ENCODE measurements at places on chromosomes 7 and 10.

- no peak overlapping the region for H3K27ac ChIP-seq
- H3K4me3 ChIP-seq: no peak overlapping the region
These were observed 8.9 kb upstream of the TRIM8 start for GRCh38 chr10:102635377-102635776.

- no peaks in the 10 kb centered on the region for H3K36me3 ChIP-seq
- no peaks in the 10 kb centered on the region for H3K4me1 ChIP-seq
- DNase-seq: no peak
- H3K27ac ChIP-seq: no peak overlapping the region
- no peak overlapping the region for H3K4me3 ChIP-seq
- no peaks in the 10 kb centered on the region for H3K27me3 ChIP-seq
These were observed 373.6 kb downstream of the CDC14C start for GRCh38 chr7:49297958-49298357.

DNA sequence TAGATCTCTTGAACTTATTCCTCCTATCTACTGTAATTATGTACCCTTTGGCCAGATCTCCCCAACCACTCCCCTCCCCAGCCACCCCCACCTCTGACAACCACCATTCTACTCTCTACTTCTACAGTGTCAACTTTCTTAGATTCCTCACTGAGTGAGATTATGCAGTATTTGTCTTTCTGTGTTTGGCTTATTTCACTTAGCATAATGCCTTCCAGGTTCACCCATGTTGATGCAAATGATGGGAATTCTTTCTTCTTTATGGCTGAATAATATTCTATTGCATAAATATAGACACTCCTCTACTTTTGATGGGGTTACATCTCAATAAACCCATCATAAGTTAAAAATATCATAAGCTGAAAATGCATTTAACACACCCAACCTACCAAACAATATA, 21.3 kb upstream of the HNRNPH3 start:
- H3K36me3 ChIP-seq: no peaks in the 10 kb centered on the region
- no peaks in the 10 kb centered on the region for H3K27me3 ChIP-seq
- no peak for DNase-seq
- no peak overlapping the region for H3K27ac ChIP-seq

GRCh38 chr7:31114593-31115343, 62.7 kb downstream of the ADCYAP1R1 start:
- no peaks in the 10 kb centered on the region for H3K27me3 ChIP-seq
- no peak overlapping the region for H3K27ac ChIP-seq
- no peaks in the 10 kb centered on the region for H3K4me1 ChIP-seq
- no peaks in the 10 kb centered on the region for H3K36me3 ChIP-seq
- peak; percentile 47 for DNase-seq

DNA sequence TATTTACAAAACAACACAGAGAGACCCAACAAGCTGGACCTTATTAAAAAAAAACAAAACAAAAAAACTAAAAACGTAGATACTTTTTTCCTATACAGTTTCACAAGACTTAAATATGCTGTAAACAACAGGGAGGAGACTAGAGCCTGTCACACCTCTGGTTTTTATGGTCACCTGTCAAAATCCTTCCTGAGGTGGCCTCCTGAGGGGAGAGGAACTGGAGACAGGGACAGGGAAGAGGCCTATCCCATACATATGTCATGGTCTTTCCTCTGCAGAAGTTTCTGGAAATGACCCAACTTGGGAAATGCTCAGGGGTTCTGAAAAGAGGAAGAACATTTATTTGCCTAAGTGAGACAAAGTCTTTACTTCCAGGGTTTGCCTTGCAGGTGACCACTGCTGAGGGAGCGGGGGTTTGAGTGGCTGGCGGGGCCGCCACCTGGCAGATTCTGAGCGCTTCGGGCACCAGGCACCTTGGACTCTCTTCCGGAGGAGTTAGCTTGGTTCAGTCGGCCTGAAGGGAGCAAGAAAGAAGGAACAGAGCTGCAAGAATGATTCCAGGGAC, 18.3 kb downstream of the CPA1 start:
- no peaks in the 10 kb centered on the region for H3K36me3 ChIP-seq
- H3K4me3 ChIP-seq: no peak overlapping the region
- no peaks in the 10 kb centered on the region for H3K27me3 ChIP-seq

- H3K4me3 ChIP-seq: no peak overlapping the region
- no peak for DNase-seq
- no peaks in the 10 kb centered on the region for H3K36me3 ChIP-seq
- H3K27me3 ChIP-seq: no peaks in the 10 kb centered on the region
These were observed 223.2 kb downstream of the SH2D4B start for GRCh38 chr10:80760914-80761371.

- no peaks in the 10 kb centered on the region for H3K27me3 ChIP-seq
- H3K27ac ChIP-seq: no peak overlapping the region
- no peak for DNase-seq
- H3K4me3 ChIP-seq: no peak overlapping the region
These were observed 243.6 kb downstream of the FOXP2 start for GRCh38 chr7:114658216-114658615.

GRCh38 chr10:2791774-2792443, 275.4 kb upstream of the PFKP start:
- no peaks in the 10 kb centered on the region for H3K36me3 ChIP-seq
- H3K4me1 ChIP-seq: no peaks in the 10 kb centered on the region
- no peaks in the 10 kb centered on the region for H3K27me3 ChIP-seq
- no peak overlapping the region for H3K27ac ChIP-seq

DNA sequence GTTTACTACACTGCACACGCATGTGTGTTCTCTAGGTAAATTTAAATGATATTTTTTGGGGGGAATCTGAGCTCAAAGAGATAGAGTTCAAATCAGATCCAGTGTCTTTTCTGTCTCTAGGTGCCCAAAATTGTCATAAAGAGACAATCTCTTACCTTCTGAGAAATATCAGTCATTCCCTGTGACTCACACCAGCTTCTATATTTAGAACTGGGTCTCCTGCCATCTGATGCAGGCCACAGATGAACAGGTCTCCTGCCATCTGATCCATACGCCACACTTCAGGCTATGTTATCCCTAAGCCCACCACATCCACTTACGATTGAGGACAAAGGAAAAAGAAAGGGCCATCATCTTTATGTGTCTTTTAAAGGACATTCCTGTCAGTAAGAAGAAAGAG, 136.3 kb upstream of the LAMB4 start:
- H3K27ac ChIP-seq: no peak overlapping the region
- no peak overlapping the region for H3K4me3 ChIP-seq
- no peaks in the 10 kb centered on the region for H3K27me3 ChIP-seq
- H3K36me3 ChIP-seq: no peaks in the 10 kb centered on the region

DNA sequence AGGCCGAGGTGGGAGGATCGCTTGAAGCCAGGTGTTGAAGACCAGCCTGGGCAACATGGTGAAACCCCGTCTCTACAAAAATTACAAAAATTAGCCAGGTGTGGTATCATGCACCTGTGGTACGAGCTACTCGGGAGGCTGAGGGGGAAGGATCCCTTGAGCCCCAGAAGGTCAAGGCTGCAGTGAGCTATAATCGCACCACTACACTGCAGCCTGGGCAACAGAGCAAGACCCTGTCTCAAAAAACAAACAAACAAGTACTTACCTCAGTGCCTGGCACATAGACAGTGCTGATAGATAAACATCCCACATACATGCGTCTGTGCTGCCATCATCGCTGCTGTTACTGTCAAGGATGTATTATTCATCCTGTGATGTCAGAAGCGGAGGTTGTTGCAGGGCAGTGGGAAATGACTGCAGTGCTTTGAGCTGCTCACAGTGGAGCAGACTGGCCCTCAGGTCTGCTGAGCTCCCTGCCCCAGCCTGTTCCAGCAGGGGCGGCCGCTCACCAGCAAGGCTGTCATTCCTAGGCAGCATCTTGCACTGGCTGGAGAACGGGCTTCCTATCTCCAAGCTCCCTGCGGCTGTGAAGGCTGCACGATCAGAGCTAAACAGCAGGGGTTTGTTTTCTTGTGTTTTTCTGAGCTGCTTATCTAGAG, 18.6 kb downstream of the FOXK1 start:
- no peak for DNase-seq
- H3K36me3 ChIP-seq: no peaks in the 10 kb centered on the region
- no peak overlapping the region for H3K27ac ChIP-seq
- no peaks in the 10 kb centered on the region for H3K27me3 ChIP-seq
- H3K4me3 ChIP-seq: no peak overlapping the region

DNA sequence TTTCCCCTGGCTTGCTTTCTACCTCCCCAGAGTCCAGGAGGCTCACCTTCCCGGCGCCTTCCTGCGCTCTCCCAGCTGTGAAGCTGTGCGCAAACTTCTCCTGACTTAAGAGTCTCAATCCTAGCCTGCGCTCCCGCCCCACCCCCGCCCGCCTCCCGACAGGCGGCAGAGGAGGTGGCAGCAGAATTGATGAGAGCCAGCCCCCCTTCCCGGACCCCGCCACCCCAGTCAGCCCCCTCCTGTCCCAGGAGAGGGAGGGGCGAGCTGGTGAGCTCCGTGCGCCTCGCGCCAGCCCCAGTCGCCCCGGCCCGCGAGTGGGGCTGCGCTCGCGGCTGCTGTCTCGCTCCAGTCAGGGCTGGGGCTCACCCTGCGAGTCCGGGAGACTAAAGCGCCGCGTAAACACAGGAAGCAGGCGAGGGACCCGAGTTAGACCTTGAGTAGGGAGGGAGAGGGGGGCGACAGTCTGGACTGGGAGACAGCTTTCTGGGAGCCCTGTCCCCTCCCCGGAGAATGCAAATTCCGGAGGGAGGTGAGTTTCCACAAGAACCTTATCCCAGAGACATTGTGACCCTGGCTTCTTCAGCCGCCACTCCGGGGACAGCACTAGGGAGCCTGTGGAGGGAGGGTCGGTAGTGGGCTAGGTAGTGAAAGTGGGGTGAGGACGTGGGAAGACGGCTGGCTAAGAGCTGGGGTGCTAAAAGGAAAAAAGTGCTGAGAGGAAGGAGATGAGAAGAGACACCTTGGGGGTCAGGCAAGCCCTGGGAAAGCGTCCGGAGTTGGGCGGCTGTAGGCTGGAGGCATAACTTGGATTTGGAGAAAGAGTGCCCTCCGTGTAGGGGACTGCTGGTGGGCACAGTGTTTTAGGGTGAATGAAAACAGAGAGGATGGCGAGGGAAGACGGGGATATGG, at the start of gene CALCR:
TSS of gene CALCR (minus strand) at position 79 of the 909 bp plus-strand sequence. CDS start 87,743 bp downstream, outside the sequence.
- no peaks in the 10 kb centered on the region for H3K36me3 ChIP-seq
- no peaks in the 10 kb centered on the region for H3K27me3 ChIP-seq
- H3K4me1 ChIP-seq: no peaks in the 10 kb centered on the region
- H3K27ac ChIP-seq: no peak within 1 kb of the TSS

DNA sequence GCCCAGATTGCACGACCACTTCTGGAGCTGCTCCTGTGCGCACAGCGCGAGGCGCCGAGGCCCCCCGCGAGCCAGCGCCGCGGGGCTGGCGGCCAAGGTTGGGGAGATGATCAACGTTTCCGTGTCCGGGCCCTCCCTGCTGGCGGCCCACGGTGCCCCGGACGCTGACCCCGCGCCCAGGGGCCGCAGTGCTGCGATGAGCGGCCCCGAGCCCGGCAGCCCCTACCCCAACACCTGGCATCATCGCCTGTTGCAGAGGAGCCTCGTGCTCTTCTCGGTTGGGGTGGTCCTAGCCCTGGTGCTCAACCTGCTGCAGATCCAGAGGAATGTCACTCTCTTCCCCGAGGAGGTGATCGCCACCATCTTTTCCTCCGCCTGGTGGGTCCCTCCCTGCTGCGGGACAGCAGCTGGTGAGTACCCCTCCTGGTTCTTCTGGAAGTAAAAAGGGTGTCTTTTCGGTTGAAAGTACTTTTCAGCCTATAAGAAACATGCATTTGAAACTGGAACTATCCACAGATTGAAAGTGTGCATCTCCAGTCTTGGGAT, 683 bp downstream of the INSIG1 start:
- peak overlapping the region; percentile 95 for H3K27ac ChIP-seq
- no peaks in the 10 kb centered on the region for H3K27me3 ChIP-seq
- H3K4me3 ChIP-seq: peak overlapping the region; percentile 67
- H3K4me1 ChIP-seq: peaks cover 42% of the 10 kb centered on the region
- H3K36me3 ChIP-seq: peaks cover 3% of the 10 kb centered on the region

- H3K4me1 ChIP-seq: peaks cover 15% of the 10 kb centered on the region
- no peaks in the 10 kb centered on the region for H3K27me3 ChIP-seq
- no peak overlapping the region for H3K4me3 ChIP-seq
These were observed 32.5 kb downstream of the BNIP3 start for GRCh38 chr10:131949041-131949862.

DNA sequence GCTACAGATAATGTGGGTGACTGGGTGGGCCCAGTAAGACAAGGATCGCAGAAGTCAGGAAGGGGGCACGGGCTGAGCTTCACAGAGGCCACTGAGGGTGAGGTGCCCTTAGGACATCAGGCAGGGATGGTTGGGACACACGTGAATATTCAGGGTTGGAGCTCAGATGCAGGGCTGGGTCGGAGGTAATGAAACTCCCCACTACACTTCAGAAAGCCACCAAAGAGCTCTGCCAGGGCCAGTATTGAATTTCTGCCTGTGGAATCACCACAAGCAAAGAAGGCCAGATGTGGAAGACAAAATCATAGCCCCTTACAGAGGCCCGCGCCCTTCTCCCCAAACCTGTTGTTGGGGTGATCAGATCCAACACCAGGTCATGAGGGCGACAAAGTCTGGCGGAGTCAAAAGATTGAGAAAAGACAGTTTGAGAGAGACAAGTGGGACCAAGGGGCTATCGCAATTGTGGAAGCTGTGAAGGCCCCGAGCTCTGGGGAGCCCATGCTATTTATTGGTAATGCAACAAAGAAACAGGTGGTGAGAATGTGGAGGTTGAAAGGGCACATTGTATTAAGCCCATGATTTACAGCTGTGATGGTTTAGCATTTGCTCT, 42.4 kb downstream of the STRA8 start:
- H3K4me1 ChIP-seq: no peaks in the 10 kb centered on the region
- H3K27me3 ChIP-seq: no peaks in the 10 kb centered on the region
- H3K36me3 ChIP-seq: no peaks in the 10 kb centered on the region
- H3K27ac ChIP-seq: no peak overlapping the region
- H3K4me3 ChIP-seq: no peak overlapping the region
- peak; percentile 80 for DNase-seq

DNA sequence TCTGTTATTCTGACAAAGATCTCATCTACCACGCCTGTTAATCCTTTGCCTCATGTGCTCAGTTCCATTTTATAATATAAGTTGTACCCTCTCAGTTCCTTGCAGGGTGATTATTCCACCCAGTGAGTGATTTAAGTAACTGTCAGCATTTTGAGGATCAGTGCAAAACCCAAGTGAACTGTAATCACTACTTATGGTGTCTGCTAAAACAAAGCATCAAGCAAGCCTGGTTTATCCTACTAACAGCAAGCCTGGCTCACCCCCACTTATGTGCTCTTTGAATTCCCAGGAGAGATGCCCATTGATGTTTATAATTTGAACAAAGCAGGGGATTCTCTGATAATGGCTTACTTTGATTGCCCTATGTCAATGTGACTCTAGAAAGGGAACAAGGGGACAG, 186.8 kb upstream of the LRGUK start:
- H3K27ac ChIP-seq: no peak overlapping the region
- no peaks in the 10 kb centered on the region for H3K27me3 ChIP-seq
- H3K4me1 ChIP-seq: no peaks in the 10 kb centered on the region
- H3K4me3 ChIP-seq: no peak overlapping the region

GRCh38 chr10:46079831-46080585, 33.9 kb upstream of the MSMB start:
- DNase-seq: no peak
- no peaks in the 10 kb centered on the region for H3K27me3 ChIP-seq
- no peaks in the 10 kb centered on the region for H3K4me1 ChIP-seq
- no peak overlapping the region for H3K27ac ChIP-seq
- H3K4me3 ChIP-seq: no peak overlapping the region

GRCh38 chr7:84821671-84822534, 365.0 kb downstream of the SEMA3D start:
- H3K27ac ChIP-seq: no peak overlapping the region
- H3K4me3 ChIP-seq: no peak overlapping the region
- no peak for DNase-seq
- no peaks in the 10 kb centered on the region for H3K27me3 ChIP-seq

GRCh38 chr10:62384057-62384446, 9.9 kb downstream of the ZNF365 start:
- H3K27ac ChIP-seq: no peak overlapping the region
- DNase-seq: no peak
- H3K36me3 ChIP-seq: no peaks in the 10 kb centered on the region
- H3K27me3 ChIP-seq: no peaks in the 10 kb centered on the region
- no peaks in the 10 kb centered on the region for H3K4me1 ChIP-seq
